ENCODE measurements at places on chromosomes 11 and 22.

GRCh38 chr11:111448831-111449557 lies 63.2 kb downstream of the BTG4 start:
- DNase-seq = no peak

- DNase-seq = no peak
These were observed 41.4 kb upstream of the CREB3L1 start for GRCh38 chr11:46235777-46236688.

GRCh38 chr11:44574610-44575287 lies 9.3 kb downstream of the CD82 start:
- no peak for DNase-seq

GRCh38 chr11:3132271-3132781 lies 32.8 kb downstream of the OSBPL5 start:
- no peak for DNase-seq

- no peak for DNase-seq
These were observed 9.5 kb downstream of the VPS37C start for GRCh38 chr11:61151545-61152252.

DNA sequence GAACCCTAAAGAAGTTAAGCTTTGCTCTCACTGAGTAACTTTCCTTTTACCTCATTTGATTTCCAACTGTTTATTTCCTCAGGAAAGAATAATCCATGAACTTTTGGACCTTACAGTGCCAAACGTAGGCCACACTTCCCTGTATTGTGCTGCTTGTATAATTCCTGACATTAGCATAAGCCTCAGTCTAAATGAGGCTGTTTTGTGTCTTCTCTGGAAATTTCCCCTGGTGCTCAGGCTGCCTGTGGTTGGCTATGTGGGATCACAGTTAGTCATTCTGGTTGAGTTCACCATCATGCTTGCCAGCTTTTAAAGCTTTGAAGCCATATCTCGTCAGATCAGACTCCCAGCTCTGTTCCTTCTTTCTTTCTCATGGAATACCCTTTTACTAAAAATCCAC lies 107.0 kb downstream of the FAM76B start:
- DNase-seq = no peak

GRCh38 chr22:44541671-44542319 lies 43.8 kb upstream of the RTL6 start:
- no peak for DNase-seq

- DNase-seq = no peak
These were observed 14.0 kb upstream of the POU2AF1 start for GRCh38 chr11:111393096-111393495.

DNA sequence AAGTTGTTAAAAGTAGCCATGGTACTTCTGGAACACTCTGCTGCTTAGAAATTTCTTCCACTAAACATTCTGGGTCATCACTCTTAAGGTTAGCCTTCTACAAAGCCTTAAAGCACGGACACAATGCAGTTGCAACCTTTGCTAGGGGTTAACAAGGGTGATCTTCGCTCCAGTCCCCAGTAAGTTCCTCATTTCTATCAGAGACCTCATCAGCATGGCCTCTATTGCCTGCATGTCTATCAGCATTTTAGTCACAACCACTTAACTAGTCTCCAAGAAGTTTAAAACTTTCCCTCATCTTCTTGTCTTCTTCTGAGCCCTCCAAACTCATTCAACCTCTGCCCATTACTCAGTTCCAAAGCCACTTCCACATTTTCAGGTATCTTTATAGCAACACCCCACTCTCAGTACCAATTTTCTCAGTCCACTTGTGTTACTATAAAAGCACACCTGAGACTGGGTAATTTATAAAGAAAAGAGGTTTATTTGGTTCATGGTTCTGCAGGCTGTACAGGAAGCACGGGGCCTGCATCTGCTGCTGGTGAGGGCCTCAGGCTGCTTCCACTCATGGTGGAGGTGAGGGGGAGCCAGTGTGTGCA lies 48.7 kb upstream of the TH start:
- DNase-seq = no peak

DNA sequence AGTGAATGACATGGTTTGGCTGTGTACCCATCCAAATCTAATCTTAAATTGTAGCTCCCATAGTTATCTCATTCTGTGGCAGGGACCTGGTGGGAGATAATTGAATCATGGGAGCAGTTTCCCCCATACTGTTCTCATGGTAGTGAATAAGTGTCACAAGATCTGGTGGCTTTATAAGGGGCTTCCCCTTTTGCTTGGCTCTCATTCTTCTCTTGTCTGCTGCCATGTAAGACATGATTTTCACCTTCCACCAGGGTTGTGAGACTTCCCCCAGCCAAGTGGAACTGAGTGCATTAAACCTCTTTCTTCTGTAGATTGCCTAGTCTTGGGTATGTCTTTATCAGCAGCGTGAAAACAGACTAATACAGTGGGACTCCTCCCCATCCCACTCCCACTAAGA lies 11.1 kb downstream of the OR5A2 start:
- no peak for DNase-seq

Data from activated T-cell treated with anti-CD3 and anti-CD28 coated beads for 48 hours (primary cell).